SK-N-SH (cell line): ENCODE measurements at places on chromosomes 13 and 19.

GRCh38 chr13:26222520-26223046 lies 469 bp upstream of the RNF6 start:
- no peak for DNase-seq

- DNase-seq = no peak
Observed at GRCh38 chr19:39968789-39969188, 2.2 kb upstream of the PSMC4 start.

GRCh38 chr19:58372311-58373133 lies 8.3 kb downstream of the ZNF837 start:
- DNase-seq = no peak

GRCh38 chr19:21569494-21569865 lies 64.1 kb downstream of the ZNF429 start:
- DNase-seq = no peak

GRCh38 chr19:17951990-17952976 lies 14.6 kb upstream of the KCNN1 start:
- DNase-seq = peak; percentile 75

DNA sequence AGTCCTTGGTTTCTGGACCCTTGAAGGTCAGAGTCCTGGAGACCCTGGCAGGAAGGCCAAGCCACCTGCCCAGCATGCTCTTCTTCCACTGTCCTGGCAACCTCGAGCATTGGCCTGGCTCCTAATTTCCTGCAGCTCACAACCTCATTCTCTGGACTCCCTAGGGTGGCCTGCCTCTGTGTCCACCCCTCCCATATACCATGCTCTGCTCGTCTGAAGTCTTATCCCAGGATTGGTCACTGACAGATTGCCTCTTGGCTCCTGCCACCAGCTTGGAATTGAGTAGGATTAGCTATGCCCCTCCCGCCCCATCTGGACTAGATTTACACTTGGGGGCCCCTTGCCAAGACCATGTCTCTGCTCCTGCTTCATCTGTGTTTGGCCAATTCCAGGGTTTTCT lies 17.1 kb upstream of the WASF3 start:
- DNase-seq = peak; percentile 37

DNA sequence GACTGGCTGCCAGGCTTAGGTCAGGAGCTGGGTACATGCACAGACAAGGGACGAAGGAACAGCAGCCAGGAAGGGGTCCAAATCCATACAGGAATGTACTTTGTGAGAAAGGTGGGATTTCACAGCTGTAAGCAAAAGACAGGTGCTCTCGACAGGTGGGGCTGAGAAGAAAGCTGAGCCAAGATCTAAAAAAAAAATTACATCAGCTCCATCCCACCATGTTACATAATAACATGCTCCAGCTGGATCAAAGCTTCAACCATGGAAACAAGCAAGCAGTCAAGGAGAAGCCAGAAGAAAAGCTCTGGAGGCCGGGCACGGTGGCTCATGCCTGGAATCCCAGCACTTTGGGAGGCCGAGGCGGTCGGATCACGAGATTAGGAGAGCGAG lies 8.0 kb downstream of the UBXN6 start:
- no peak for DNase-seq

GRCh38 chr19:34734537-34735103 lies 577 bp downstream of the ZNF181 start:
- DNase-seq = no peak

GRCh38 chr13:38763446-38764381 lies 76.8 kb downstream of the FREM2 start:
- DNase-seq = peak; percentile 36

DNA sequence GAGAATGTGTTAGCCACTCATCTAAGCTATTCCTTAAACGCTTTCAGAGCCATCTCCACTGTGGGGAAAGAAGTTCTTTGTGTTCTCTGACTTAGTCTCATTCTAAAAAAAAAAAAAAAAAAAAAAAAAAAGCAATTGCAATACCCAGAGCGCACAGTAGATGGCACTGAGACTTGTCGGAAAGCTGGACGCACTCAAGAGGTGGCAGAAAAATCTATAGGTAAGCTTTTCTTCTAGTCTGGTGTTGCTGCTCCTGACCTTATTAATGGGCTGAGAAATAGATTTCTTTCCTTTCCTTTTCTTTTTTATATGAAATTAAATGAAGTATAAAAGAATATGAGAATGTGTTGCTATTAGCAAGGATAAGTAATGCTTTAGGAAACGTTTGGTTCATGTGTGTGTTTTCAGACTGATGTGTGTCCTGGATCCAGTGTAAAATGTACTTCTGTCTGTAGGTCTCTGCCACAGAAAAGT lies 4.7 kb upstream of the GJB2 start:
- peak; percentile 59 for DNase-seq
